ENCODE measurements at places on chromosomes 2 and 18. TPM values are rescaled to one million over a fixed set of nuclear protein-coding genes. Genes with fewer than 3 reads are reported as not detected.

The GALNT5 gene
- not detected for total RNA-seq

The PPP1R7 gene
- total RNA-seq: 61.2 TPM

The DSC3 gene
- not detected for total RNA-seq

The TNS1 gene
- total RNA-seq: 0.28 TPM

The LYPD6B gene
- total RNA-seq: not detected

The CNDP1 gene
- 0.16 TPM for total RNA-seq

The PID1 gene
- 0.25 TPM for total RNA-seq

The COBLL1 gene
- total RNA-seq: 0.68 TPM

The UGT1A9 gene
- total RNA-seq: not detected

The GALR1 gene
- total RNA-seq: not detected

The LRRC30 gene
- total RNA-seq: not detected

The CRYBA2 gene
- not detected for total RNA-seq

All from T-cell (primary cell).